Type B pancreatic cell (in vitro differentiated cells): ENCODE measurements at places on chromosomes 12 and 14. TPM values are rescaled to one million over a fixed set of nuclear protein-coding genes. Genes with fewer than 3 reads are reported as not detected.

DNA sequence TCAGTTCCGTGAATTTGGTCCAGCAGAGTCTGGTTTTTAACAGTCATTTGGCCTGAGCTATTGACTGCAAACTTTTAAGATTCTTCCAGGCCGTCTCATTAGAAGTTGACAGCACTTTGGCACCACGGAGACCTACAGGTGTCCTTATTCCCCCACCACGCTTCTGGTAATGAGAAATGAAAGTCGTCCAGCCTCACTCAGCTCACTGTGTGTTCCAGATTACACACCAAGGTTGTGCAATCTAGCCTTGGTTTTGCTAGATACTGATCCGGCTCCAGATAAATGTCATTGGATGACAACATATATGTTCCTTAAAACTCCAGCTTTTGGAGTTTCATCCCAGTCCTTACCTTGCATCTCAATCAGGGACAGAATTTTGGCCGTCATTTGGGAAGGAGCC is 210.4 kb downstream of the CHST11 start:
- peaks cover 46% of the 10 kb centered on the region for H3K4me1 ChIP-seq
- H3K4me3 ChIP-seq, result no peak overlapping the region
- no peaks in the 10 kb centered on the region for H3K36me3 ChIP-seq
- H3K27me3 ChIP-seq, result no peaks in the 10 kb centered on the region

The LTB4R2 gene
- total RNA-seq, result 6.5 and 9.4 TPM in 2 replicates

The CFAP54 gene
- 0.93 and 8.9 TPM in 2 replicates for total RNA-seq

The DHRS2 gene
- 1.4 and 3.3 TPM in 2 replicates for total RNA-seq

The SYCP3 gene
- total RNA-seq, result 0.07 TPM in 1 of 2 replicates, not detected in the other
